ENCODE measurements at places on chromosomes 1 and 21. TPM values are rescaled to one million over a fixed set of nuclear protein-coding genes. Genes with fewer than 3 reads are reported as not detected.

The FMO5 gene
- 1.6 TPM for total RNA-seq

GRCh38 chr1:86714159-86714558, 9.8 kb downstream of the SH3GLB1 start:
- peaks cover 5% of the 10 kb centered on the region for H3K4me1 ChIP-seq
- DNase-seq = no peak
- H3K27me3 ChIP-seq = no peaks in the 10 kb centered on the region
- H3K4me3 ChIP-seq = no peak overlapping the region
- H3K36me3 ChIP-seq = peaks cover 3% of the 10 kb centered on the region

The ROR1 gene
- 6.7 TPM for total RNA-seq

The E2F2 gene
- 0.69 TPM for total RNA-seq

DNA sequence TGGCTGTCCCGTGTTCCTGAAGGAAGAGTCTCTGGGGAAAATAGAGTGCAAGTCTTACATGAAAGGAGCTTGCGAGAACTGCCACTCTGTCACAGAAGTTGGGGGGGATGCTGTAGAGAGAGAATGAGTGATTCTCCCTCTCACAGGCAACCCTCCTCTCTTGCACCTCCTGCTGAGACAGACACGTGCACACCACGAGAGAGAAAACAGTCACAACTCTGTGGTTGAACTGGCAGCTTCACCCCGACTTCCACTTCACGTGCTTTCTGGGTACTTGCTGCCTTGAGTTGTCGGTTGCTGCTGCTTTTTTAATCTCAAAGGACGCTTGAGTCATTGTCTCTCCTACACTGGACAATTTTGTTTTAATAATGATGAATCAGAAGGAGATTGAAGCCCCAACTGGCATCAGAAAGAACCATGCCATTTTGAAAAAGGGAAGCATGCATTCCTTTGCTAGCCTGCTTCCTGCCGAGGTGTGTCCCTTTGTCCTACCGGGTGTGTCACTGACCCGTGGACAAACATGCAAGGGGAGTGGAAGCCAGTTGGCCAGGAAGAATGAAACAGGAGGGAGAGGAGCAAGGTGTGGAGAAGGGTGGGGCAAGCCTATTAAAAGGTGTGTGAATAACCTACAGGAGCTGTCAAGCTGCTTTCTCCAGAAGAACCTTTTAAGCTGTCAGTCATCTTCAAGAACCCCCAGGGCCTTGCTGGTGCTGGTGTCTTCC, 164.2 kb downstream of the CACNA1E start:
- no peak overlapping the region for H3K4me3 ChIP-seq
- no peaks in the 10 kb centered on the region for H3K27me3 ChIP-seq
- DNase-seq = no peak
- no peaks in the 10 kb centered on the region for H3K36me3 ChIP-seq

- peaks cover 2% of the 10 kb centered on the region for H3K27me3 ChIP-seq
- no peak overlapping the region for H3K27ac ChIP-seq
- H3K4me1 ChIP-seq = no peaks in the 10 kb centered on the region
- no peak overlapping the region for H3K4me3 ChIP-seq
- no peak for DNase-seq
- H3K36me3 ChIP-seq = no peaks in the 10 kb centered on the region
Observed at GRCh38 chr1:34362949-34363348, 186.2 kb downstream of the C1orf94 start.

The FAM3B gene
- 0.33 TPM for total RNA-seq

The ADORA3 gene
- 0.13 TPM for total RNA-seq

DNA sequence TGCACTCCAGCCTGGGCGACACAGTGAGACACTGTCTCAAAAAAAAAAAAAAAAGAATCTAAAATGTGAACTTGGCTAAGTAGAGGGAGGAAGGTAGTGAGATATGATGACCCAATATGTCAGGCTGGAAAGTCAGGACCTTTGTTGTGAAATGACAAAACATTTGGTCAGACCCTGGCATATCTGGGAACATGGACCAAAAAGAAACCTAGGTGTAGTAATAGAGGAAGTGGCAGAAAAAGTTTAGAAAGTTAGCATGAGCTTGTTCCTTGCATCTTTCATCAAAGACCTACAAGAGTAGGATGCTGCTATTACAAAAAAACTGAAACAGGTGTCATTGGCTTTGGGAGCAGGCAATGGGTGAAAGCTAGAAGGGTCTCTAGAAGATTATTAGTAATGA, 7.3 kb upstream of the S100A3 start:
- H3K27me3 ChIP-seq = peaks cover 5% of the 10 kb centered on the region
- H3K4me3 ChIP-seq = no peak overlapping the region
- H3K27ac ChIP-seq = no peak overlapping the region
- no peaks in the 10 kb centered on the region for H3K36me3 ChIP-seq
- H3K4me1 ChIP-seq = peaks cover 21% of the 10 kb centered on the region

The RHCE gene
- total RNA-seq = 2.4 TPM

GRCh38 chr1:222465211-222466041, 82.5 kb downstream of the HHIPL2 start:
- H3K27me3 ChIP-seq = peaks cover 11% of the 10 kb centered on the region
- H3K36me3 ChIP-seq = peaks cover 8% of the 10 kb centered on the region

The GPR25 gene
- total RNA-seq = not detected

The CYP4A11 gene
- not detected for total RNA-seq

The ANGPTL3 gene
- total RNA-seq = not detected

- peaks cover 4% of the 10 kb centered on the region for H3K36me3 ChIP-seq
- DNase-seq = no peak
- no peak overlapping the region for H3K4me3 ChIP-seq
Observed at GRCh38 chr21:45202889-45203288, 84.8 kb downstream of the POFUT2 start.

DNA sequence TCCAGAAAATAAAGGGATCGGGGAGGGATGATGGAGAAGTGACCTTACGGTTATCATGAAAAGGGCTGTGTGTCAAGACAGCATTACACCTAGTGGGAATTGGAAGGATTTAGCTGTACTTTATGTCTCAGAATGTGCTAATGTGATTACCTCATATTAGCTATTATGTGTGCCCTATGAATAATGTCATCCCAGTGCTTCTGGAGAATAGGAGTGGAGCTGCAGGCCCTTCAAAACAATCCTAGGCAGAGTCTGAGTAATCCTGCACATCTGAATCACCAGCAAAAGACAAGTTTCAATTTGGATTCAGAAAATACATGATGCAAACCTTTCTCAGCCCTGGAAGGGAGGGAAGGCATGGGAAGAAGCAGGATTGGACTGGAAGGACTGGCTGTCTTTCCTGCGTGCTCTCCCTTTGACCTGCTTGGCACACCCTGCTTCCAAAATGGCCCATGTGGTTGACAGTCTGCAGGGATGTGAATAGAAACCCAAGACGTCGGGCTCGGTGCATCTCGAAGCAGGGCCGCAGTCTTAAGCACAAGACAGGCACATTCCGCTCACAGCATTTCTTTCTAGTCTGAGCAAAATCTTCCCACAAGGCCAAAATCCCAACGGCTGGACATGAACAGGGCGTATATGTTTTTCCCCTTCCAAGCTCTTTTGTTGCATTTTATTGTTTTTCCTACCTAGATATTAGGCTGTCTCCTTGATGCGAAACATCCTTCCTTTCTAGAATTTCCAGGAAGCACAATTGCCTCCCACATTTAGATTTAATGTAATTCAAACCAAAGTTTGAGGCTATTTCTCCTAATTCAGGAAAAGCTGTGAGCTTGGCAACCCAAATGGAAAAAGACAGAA, 54.3 kb upstream of the TARBP1 start:
- H3K27me3 ChIP-seq = peaks cover 7% of the 10 kb centered on the region
- no peaks in the 10 kb centered on the region for H3K36me3 ChIP-seq
- no peak for DNase-seq
- H3K27ac ChIP-seq = no peak overlapping the region

- H3K27me3 ChIP-seq = peaks cover 12% of the 10 kb centered on the region
- DNase-seq = no peak
- no peak overlapping the region for H3K27ac ChIP-seq
- H3K4me1 ChIP-seq = peaks cover 12% of the 10 kb centered on the region
- no peak overlapping the region for H3K4me3 ChIP-seq
Observed at GRCh38 chr1:180151508-180151907, 3.2 kb upstream of the QSOX1 start.

DNA sequence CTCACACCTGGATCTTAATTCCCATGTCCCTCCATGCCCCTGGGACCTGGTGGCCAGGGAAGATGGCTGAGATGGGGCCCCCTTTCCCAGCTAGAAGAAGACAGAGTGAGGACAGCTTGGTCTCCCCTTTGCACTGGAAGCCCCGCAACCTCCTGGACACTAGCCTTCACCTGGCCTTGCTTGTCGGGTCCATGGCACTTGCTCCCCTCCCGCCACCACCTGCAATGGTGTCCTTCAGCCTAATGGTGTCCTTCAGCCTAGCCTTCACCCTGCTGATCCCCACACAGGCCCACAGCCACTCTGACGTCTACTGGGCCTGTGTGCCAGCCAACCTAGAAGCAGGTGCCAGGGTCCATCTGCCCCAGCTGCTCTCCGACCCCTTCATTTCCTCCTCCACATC, 45.9 kb upstream of the EDN2 start:
- H3K36me3 ChIP-seq = peaks cover 19% of the 10 kb centered on the region
- H3K27me3 ChIP-seq = peaks cover 14% of the 10 kb centered on the region
- no peaks in the 10 kb centered on the region for H3K4me1 ChIP-seq

DNA sequence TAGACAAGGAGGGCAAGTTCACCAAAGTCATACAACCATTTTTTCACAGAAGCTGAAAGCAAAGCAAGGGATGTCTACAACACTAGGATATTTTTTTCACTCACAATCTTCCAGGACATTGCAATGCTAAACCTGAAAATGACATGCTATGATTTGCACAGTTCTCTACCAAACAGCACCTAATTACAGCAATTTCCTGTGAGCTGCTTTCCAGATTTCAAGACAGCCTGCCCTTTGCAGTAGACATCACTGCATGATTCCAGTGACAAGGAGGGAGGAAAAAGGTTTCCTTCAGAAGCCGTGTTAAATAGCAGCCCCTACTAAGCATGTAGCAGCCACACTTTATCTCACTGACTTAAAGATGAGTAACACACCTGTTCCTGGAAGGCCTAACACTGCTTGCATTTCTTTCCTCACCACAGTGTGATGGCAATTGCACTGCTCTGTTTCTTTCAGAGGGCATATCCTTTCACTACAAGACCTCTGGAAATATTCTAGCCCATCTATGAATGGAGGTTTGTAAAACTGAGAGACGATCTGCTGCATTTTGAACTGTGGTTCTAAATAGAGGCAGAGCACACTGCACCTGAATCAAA, 97.1 kb downstream of the DUSP10 start:
- no peaks in the 10 kb centered on the region for H3K36me3 ChIP-seq
- H3K27ac ChIP-seq = no peak overlapping the region
- DNase-seq = no peak
- H3K27me3 ChIP-seq = peaks cover 1% of the 10 kb centered on the region
- no peaks in the 10 kb centered on the region for H3K4me1 ChIP-seq

DNA sequence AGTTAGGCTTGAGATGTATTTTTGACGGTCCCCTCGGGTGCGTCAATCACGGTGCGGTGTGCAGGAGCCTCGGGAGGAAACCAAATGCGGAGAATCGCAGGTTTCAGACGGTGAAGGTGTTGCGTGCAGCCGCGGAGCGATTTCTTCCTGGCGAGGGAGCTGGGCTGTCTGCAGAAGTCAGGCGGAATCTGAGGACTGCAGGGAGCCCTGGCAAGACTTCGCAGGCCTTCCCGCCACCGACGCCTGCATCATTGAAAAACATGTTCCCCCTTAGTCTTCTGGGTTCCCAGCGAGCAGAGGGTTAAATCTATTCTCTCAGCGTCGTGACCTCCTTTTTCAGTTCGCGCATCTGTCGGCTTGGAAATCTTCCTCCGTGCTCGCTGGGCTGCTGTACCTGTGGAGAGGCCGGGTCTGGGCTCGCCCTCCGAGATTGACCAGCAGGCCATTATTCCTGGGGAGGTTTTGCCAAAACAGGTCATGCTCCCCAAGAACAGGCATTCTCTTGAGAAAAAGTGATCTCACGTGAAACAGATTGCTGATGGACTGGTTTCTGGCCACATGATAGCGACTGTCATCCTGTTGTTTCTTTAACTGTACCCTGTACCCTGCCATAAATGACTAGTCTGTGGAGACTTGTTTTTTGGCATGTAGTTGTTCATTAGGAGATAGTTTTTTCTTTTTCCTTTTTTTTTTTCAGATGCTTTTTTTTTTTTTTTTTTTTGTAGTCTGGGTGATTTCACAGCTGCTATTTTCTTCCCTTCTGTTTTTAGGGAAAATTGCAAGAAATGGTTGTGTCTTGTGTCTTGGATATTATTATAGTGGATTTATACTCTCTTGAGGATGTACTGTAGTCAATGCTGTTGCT, 894 bp downstream of the EPB41 start:
- H3K36me3 ChIP-seq = peaks cover 5% of the 10 kb centered on the region
- H3K4me1 ChIP-seq = peaks cover 12% of the 10 kb centered on the region
- no peaks in the 10 kb centered on the region for H3K27me3 ChIP-seq
- peak; percentile 15 for DNase-seq
- peak overlapping the region; percentile 97 for H3K4me3 ChIP-seq

- H3K27me3 ChIP-seq = peaks cover 1% of the 10 kb centered on the region
- H3K27ac ChIP-seq = no peak overlapping the region
- H3K4me3 ChIP-seq = no peak overlapping the region
Observed at GRCh38 chr1:234942879-234943506, 185.6 kb downstream of the TOMM20 start.

- no peak for DNase-seq
- no peak overlapping the region for H3K4me3 ChIP-seq
- peaks cover 2% of the 10 kb centered on the region for H3K27me3 ChIP-seq
- no peak overlapping the region for H3K27ac ChIP-seq
Observed at GRCh38 chr1:230166366-230167132, 99.5 kb downstream of the GALNT2 start.

- H3K27ac ChIP-seq = no peak overlapping the region
- H3K36me3 ChIP-seq = no peaks in the 10 kb centered on the region
- no peaks in the 10 kb centered on the region for H3K4me1 ChIP-seq
- DNase-seq = no peak
- no peaks in the 10 kb centered on the region for H3K27me3 ChIP-seq
- H3K4me3 ChIP-seq = no peak overlapping the region
Observed at GRCh38 chr21:15236111-15236510, 171.3 kb upstream of the NRIP1 start.

- H3K36me3 ChIP-seq = peaks cover 7% of the 10 kb centered on the region
- H3K4me3 ChIP-seq = no peak overlapping the region
- no peaks in the 10 kb centered on the region for H3K27me3 ChIP-seq
- no peaks in the 10 kb centered on the region for H3K4me1 ChIP-seq
Observed at GRCh38 chr1:218752126-218752525, 407.0 kb downstream of the TGFB2 start.

DNA sequence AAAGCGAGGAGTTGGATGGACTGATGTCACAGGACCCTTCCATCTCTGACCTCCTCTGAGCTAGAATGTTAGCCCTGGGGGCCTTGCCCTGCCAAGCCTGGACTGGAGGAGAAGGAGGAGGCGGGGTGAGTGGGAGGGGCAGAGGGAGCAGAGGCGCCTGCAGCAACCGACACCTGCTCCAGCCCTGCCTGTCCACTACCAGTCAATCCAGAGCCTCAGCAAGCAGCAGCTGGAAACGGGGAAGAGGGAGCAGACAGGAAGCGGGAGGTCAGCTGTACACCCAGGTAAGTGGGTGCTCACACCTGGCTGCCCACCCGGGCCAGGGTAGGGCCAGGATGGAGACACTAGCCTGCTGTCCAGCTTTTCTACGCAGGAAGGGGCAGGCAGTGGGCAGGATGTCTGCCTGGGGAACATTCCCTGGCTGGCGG, at the start of gene IGFN1:
IGFN1 (plus strand) TSS at position 201 of the 428 bp plus-strand sequence. CDS start 2,470 bp downstream, outside the sequence.
- no peaks in the 10 kb centered on the region for H3K27me3 ChIP-seq
- H3K4me3 ChIP-seq = no peak within 1 kb of the TSS
- no peak within 1 kb of the TSS for H3K27ac ChIP-seq
- no peak for DNase-seq
- no peaks in the 10 kb centered on the region for H3K36me3 ChIP-seq
- no peaks in the 10 kb centered on the region for H3K4me1 ChIP-seq

The C1orf141 gene
- not detected for total RNA-seq

The MCOLN3 gene
- total RNA-seq = 0.90 TPM

The KRTAP20-4 gene
- not detected for total RNA-seq
